Left ventricle myocardium superior (tissue), 1 donor: ENCODE measurements at places on chromosomes 7 and 10. TPM values are rescaled to one million over a fixed set of nuclear protein-coding genes. Genes with fewer than 3 reads are reported as not detected.

- no peak for DNase-seq
Observed at GRCh38 chr10:80465839-80466590, 11.9 kb downstream of the TSPAN14 start.

- no peak for DNase-seq
Observed at GRCh38 chr10:119713744-119714483, 11.9 kb upstream of the INPP5F start.

GRCh38 chr7:147412782-147413556 lies 1177.6 kb upstream of the C7orf33 start:
- no peak for DNase-seq

GRCh38 chr7:35619863-35620262 lies 75.1 kb downstream of the HERPUD2 start:
- no peak for DNase-seq

- no peak for DNase-seq
Observed at GRCh38 chr10:98925651-98926050, 310.0 kb downstream of the HPSE2 start.

GRCh38 chr10:22252801-22253579 lies 35.2 kb upstream of the EBLN1 start:
- DNase-seq = peak; percentile 64

DNA sequence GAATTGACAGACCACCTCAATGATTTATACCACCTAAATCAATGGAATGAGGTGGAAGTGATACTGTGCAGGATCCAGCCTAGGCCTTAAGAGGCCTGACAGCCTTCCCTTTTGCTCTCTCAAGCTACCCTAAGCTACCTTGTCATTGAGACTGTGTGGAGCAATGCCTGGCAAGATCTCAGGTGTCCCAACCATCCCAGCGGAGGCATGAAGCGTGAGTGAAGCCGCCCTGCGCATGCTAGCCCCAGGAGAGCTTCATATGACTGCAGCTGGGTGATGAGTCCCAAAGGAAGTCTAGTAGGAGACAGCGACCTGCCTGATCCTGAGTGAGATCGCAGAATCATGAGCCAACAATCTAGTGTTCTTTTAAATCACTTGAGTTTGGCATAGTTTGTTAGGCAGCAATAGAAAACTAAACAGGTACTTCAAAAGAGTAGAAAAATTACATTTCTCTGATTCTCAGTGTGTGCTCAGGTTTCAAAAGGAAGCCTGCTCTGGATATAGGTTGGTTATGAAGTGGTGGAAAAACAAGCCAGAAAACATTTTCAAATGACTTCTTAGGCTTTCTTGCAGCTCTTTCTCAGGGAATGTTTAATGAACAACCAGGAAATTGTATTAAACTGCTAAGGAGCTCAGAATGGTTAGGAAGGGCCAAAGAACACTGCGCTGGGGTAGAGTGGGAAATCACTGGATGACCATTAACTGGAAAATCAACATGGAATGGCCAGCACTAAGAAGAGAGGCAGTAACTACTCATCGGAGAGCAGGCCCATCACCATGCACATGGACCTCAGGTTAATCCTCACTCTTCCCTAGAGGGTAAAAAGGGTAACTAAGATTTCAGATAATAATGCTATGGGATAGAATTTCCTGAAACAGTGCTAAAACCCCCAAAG lies 535.2 kb downstream of the PHTF2 start:
- DNase-seq = no peak

GRCh38 chr10:113063043-113063967 lies 113.3 kb downstream of the TCF7L2 start:
- no peak for DNase-seq

DNA sequence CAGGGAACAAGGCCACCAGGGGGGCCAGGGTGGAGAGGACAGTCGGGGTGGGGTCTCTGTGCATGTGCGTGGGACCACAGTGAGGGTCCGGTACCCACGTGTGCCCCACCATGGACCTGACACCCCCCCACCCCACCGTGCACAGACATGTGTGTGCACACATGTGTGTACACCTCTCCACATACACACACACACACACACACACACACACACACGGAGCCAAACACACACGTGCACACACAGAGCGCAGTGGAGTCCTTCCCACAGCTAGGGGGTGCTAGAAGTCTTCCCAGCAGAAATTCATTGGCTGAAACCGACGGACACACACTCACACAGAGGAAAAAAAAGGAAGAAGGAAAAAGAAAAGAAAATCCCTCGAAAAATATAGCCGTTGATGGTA lies 42.8 kb upstream of the GNA12 start:
- DNase-seq = no peak

DNA sequence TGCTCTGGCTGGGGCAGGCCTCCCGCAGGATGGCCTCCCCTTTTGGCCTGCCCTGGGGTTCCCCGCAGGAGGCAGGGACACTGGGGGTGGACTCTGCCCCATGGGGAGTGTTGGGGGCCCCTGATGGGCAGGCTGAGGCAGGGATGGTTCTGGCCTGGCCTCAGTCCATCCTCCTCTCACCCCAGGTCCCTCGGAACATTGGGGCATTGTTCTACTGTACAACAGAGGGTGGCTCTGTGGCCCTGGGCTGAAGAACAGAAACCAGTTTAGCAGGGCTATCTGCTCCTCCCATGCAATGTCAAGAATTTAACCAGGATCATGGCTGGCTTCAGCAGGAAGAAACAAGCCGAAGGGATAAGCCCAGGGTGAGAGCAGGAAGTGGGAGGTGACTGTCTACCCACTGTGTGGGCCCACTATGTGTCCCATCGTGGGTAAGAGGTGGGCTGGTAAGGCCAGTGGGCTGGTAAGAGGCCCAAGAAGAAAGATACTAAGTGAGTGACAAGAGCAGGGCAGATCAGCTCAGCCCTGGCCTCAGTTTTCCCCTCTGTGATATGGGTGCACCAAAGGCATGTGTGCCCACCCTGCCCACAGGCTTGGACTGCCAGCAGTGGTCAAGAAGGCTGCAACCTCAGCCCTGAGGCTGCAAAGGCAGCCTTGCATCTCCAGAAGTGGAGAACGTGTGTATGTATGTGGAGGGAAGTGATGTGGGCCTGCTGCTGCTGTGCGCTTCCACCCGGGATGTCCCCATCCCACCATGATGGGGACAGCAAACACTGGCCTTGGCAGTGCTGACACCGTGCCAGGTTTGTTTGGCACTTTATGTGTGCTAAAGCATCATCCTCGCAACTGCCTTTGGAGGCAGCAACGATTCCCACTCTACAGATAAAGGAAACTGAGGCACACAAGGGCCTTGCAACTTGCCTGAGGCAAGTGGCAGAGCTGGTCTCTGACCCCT lies 138.9 kb downstream of the SH3PXD2A start:
- peak; percentile 23 for DNase-seq

GRCh38 chr10:117374506-117375359 lies 507 bp downstream of the PDZD8 start:
- DNase-seq = peak; percentile 60

DNA sequence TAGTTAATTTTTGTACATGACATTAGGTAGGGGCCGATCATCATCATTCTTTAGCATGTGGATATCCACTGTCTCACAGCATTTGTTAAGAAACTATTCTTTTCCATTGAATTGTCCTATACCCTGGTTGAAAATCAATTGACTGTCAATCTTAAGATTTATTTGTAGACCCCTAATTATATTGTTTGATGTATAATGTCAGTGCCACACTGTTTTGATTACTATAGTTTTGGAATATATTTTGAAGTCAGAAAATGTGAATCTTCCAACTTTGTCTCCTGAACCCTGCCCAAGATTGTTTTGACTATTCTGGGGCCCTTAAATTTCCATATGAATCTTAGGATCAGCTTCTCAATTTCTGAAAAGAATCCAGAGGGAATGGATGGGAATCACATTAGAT lies 6.6 kb upstream of the LMTK2 start:
- DNase-seq = no peak

DNA sequence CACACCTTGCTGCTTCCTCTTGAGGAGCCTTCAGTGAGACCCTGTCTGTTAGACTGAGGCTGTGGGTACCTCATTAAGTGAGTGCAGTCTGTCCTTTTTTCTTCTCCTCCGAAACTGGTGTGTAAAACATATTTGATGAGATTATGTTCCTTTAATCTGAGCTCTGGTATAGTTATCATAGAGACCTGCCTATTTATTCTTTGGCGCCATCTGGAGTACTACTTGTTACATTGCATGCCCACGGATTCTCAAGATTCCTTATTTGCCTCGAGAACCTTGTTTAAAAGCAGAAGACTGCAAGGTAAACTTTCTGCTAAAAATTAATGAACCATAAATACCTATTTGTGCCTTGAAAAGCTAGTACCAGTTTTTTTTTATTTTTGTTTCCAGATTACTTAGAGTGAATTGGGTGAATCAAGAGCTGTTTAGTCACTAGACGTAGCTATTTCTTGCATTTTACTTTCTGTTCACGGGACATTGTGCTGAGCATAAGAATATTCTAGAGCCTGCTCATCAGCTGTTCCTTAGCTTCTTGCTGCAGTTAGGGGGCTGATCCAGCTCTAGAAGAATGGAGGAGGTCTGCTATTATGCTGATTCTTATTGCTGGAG lies 16.9 kb upstream of the STMP1 start:
- no peak for DNase-seq

DNA sequence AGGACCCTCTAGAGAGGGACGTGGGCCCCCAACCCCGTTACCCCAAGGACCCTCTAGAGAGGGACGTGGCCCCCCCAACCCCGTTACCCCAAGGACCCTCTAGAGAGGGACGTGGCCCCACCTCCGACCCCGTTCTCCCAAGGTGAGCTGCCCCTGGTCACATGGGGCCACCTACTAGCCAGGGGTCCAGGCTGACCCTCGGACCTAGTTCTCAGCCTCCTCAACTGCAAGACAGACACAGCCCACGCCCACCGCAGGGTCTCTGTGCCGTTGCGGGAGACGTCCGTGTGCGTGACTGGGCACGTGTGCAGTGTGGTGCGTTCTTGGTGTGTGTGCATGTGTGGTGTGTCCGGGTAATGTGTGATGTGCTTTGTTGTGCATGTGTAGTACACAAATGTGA lies 21.6 kb upstream of the UTF1 start:
- no peak for DNase-seq

GRCh38 chr10:49742683-49743463 lies 19.2 kb downstream of the OGDHL start:
- DNase-seq = no peak

GRCh38 chr7:107641676-107642075 lies 19.0 kb upstream of the SLC26A4 start:
- no peak for DNase-seq

- no peak for DNase-seq
Observed at GRCh38 chr10:61958805-61959204, 57.3 kb downstream of the ARID5B start.

DNA sequence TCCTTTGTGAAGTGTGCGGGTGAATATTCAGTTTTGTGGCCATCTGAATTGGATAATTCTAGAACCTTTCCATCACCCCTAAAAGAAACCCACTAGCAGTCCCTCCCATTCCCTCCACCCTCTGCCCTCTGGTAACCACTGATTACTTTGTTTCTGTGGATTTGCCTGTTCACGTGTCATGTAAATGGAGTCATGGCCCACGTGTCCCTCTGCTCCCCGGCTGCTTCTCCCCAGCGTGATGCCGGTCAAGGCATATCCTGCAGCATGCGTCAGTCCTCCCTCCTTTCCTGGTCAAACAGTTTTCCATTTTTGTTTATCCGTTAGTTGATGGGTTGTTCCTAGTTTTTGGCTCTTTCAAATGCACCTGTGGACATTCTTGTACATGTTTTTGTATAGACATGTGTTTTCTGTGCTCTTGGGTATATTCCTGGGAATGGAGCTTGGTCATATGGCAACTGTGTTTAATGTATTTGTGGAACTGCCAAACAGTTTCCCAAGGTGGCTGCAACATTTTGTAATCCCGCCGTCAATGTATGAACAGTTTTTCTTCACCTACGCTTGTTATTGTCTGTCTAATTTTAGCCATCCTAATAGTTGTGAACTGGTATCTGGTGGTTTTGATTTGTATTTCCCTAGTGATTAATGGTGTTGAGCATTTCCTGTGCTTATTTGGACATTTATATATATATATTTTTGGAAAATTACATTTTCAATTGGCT lies 22.4 kb downstream of the PPP2R2D start:
- DNase-seq = no peak

DNA sequence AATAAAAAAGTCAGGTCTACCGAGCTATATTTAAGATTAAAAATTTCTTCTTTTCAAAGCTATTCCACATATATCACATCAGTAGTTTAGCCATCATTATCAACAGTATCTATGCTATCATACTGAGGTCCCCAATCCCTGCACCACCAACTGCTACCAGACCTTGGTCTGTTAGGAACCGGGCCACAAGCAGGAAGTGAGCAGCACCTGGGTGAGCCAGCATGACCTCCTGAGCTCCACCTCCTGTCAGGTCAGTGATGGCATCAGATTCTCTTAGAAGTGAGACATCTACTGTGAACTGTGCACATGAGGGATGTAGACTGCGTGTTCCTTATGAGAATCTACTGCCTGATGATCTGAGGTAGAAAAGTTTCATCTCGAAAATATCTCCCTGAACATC lies 632.1 kb upstream of the KCND2 start:
- DNase-seq = no peak

DNA sequence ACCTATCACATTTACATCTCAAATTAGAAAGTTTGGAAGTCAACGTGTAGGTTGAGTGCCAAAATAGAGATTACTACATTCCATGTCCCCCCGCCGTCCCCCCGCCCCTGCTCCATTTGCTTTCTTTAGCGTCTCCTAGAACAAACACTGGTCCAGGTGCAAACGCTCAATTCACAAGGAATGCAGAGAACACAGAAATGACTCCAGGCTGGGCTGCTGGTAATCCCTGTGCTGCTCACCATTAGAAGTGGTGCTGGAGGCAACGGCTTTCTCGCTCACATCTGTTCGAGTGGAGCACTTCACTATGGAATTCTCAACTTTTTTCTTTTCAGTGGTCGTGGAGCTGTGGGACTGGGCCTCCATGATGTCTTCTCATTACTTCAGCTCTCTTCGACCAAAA lies 14.1 kb downstream of the GLI3 start:
- DNase-seq = no peak

GRCh38 chr10:75011221-75011620 lies 100.2 kb upstream of the SAMD8 start:
- no peak for DNase-seq

- no peak for DNase-seq
Observed at GRCh38 chr7:78057571-78057970, 259.0 kb downstream of the PHTF2 start.

- DNase-seq = no peak
Observed at GRCh38 chr10:48309711-48310226, 3.3 kb downstream of the MAPK8 start.

- DNase-seq = no peak
Observed at GRCh38 chr7:80213814-80214213, 79.2 kb downstream of the GNAI1 start.

GRCh38 chr10:103054621-103055020 lies 136.5 kb downstream of the CNNM2 start:
- DNase-seq = no peak

CPA4 gene
- total RNA-seq = 0.77 TPM

ASB4 gene
- 8.7 TPM for total RNA-seq

PHYHIPL gene
- not detected for total RNA-seq

MBLAC1 gene
- total RNA-seq = 2.8 TPM

SVIL gene
- total RNA-seq = 302 TPM

CDNF gene
- total RNA-seq = 2.0 TPM

INMT gene
- total RNA-seq = 50.2 TPM

AKR1C8 gene
- total RNA-seq = 0.25 TPM

SPDYE3 gene
- total RNA-seq = not detected

HTR5A gene
- not detected for total RNA-seq

IL6 gene
- 1.2 TPM for total RNA-seq

OPN1SW gene
- not detected for total RNA-seq

PSD gene
- total RNA-seq = 0.50 TPM

CALY gene
- not detected for total RNA-seq

LIPF gene
- not detected for total RNA-seq

CYTH3 gene
- 27.8 TPM for total RNA-seq

RAB19 gene
- total RNA-seq = not detected
